ENCODE measurements at places on chromosomes 7 and 10.

DNA sequence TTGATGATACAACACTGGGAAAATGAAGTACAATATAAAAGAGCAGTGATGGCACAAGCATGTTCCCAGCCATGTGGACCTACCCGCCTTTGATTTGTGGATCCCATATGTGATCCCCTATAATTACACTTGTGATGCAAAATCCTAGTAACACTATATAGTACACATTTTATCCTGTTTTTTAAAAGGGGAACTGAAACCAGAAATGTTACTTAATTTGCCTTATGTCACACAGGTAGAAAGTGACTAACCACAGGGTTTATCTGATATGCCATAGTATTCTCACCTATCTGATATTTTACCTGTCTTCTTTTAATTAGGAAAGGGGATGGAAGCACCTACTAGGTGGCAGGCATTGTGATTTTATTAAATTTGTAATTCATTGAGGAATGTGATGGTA, 35.0 kb downstream of the ARMC3 start:
- no peak for DNase-seq

DNA sequence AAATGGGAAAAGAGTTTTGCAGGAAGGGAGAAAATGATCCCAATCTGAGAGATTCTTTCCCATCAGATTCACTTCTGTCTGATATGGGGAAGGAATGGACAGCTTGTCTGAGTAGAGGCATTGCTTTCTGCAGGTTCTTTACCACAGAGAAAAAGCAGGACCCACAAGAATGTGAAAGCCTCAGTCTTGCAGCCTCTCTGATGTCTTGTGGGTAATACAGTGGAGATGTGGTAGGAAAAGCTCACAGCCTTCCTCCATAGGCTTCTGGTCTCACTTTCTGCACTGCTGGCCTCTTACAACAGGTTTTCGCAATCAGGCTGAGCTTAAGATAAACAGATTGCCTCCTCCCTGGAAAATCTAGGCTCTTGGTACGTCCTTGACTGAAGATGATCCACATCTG, 551 bp downstream of the IFIT1 start:
- no peak for DNase-seq

DNA sequence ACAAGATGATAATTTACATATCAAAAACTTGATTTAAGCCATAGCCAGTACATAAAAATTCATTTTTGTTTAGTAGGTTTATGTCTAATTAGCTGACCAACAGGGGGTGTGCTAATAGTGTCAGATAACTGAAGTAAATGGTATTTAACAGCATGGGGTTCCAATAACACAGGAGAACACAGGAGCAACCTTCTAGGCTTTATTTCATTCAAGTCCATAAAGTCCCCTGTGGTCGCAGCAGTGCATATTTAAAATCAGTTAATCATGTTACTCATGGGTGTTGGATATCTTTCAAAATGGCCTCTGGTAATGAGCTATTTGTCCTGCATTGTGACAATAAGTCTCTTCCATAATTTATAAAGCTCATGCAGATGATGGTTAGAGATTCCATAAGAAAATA, 238.6 kb downstream of the CNTNAP2 start:
- no peak for DNase-seq

DNA sequence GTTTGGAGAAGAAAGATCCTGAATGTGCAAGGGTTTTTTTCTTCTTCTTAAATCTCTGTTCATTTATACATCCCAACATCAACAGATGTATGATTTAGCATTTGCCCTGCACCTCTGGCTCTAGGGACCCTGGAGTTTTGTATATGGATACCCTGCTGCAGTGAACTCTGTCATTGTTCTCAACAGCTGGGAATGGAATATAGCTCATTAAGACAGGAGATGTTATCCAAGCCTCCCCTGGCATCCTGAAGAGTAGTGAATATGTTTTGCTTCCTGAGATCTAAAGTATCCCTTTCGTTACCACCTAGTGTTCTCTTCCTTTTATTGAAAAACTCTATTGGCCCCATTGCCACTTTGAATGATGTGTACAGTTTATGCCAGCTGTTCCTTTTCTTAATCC, 275.9 kb downstream of the EXOC4 start:
- DNase-seq = no peak

DNA sequence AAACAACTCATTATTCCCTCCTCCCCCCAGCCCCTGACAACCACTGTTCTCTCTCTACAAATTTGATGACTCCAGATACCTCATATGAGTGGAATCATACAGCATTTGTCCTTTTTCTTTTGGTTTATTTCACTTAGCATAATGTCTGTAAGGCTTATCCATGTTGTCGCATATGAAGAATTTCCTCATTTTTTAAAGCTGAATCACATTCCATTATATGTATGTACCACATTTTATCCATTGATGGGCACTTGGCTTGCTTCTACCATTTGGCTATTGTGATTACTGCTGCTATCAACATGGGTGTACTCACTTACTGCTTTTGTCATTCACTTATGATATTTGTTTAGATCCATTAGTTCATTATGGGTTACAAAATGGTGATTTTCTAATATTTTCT, 112.8 kb downstream of the BUB3 start:
- DNase-seq = no peak

DNA sequence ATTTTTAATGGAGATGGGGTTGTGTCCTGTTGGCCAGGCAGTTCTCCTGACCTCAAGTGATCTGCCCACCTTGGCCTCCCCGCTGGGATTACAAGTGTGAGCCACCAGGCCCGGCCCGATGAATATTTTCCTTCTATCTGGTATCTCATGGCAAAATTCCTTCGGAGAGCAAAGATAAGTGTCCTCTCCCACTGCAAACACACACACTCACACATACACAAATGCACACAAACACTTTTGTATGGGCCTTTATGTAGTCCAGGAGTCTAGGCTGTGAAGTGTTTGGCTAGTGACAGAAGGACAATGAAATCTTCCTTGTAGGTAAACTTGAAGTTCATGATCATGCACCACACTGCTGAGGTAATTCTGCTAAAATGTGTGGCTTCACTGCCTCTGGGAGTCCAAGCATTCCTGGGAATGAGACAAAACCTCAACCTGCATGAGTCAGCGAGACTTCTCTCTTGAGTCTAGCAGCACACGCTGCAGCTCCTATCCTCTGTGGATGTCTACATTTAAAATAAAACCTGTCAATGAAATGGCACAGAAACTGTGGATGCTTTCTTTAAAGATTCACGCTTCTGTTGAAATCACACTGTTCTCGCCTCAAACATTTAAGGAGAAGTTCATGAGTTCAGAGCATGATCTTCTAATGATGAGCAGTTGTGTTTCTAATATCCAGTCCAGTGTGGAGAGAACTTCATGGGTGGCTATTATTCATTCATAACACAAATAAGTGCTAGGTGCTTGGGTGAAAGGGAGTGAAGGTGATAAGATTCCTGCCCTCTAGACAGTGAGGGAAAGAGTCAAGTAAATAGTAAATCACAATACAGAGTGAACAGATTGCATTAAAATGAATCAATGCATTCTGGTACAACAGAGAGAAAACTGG, 96.5 kb downstream of the NRP1 start:
- peak; percentile 86 for DNase-seq

- no peak for DNase-seq
These were observed 481.4 kb downstream of the TYW1 start for GRCh38 chr7:67478066-67478465.

DNA sequence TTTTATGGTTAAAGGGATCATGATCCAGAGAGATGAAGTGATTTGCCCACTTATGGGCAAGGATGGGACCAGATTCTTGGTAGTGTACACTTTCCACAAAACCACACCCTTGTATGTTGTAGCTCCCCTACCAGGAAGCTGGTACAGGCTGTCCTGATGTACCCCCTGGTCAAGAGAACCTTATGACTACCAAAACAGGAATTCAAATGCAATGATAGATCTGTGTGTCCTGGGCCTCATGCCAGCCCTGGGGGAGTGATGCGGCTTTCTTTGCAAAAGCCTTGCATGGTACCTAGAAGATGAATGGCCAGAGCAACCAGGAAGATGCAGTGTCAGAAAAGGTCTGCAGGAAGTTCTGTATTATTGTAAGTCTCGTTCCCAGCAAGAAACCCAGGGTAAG, 94.9 kb upstream of the AGK start:
- no peak for DNase-seq

DNA sequence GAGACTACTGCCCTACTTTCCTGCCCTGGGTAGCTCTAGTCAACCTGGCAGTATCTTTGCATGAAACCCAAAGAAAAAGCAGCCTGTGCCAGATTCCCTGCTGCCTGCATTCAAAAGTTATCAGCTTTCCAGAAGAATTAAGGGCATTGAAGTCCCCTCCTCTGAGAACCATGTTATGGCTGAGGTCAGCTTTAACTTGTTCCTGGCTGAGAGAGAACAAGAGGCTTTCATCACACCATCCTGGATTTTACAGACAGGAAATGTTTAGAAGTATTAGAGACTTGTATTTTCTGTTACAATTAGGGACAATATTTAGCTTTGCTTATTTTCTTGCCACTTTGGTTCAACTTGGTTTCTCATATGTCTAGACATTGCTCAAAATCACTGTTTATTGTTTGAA, 238.8 kb downstream of the ARL4A start:
- no peak for DNase-seq

DNA sequence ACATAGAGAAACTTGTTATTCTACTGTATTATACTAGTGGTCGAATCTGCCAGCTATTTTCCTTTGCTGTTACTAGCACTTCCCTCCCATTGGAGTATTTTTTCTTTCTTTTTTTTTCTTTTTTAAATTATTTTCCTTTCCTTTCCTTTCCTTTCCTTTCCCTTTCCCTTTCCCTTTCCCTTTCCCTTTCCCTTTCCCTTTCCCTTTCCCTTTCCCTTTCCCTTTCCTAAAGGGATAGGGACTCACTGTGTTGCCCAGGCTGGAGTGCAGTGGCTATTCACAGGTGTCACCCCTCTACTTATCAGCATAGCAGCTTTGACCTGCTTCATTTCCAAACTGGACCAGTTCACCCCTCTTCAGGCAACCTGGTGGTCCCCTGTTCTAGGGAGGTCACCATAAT, 212.6 kb upstream of the SP4 start:
- no peak for DNase-seq

GRCh38 chr7:39259391-39260003, 281.8 kb downstream of the POU6F2 start:
- no peak for DNase-seq

- DNase-seq = peak; percentile 6
These were observed 82.3 kb upstream of the GPR26 start for GRCh38 chr10:123583639-123584418.

DNA sequence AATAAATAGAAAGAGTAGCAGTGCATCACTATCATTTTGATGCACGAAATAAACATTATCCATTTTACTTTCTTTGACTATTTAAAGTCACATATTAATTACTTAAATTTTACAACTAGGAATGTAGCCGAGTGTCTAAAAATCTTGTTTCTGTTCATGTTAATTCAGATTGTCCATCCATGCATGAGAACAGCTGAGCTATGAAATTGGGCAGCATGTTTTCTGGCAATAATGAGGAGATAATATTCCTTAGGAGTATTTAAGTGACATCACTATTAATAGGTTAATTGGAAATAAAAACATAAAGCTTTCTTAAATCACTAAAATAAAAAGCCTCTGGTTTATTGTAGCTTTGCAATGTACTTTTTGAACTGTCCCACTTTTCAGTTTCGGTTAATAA, 293.8 kb downstream of the PHTF2 start:
- DNase-seq = no peak

DNA sequence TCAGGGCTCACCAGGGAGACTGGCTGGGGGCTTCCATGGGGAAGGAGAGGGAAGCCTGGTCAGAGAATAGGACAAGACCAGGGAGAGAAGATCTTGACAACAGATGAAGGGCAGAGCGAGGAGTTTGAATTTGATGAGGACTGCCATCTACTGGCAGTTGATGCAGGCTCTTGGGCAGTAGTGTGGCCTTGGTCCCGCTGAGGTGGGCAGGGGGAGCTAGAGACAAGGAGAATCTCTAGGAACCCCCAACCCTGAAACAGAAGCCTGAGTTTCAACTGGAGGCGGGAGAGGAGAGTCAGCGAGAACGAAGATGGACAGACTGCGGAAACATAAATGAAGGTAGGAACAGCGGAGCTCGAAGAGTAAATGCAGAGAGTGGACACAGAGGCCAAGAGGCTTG, 81.0 kb downstream of the PPP1R3C start:
- DNase-seq = no peak

- no peak for DNase-seq
These were observed 171.4 kb upstream of the NUPR2 start for GRCh38 chr7:56287429-56288138.

GRCh38 chr7:131957338-131958020, 401.1 kb upstream of the PODXL start:
- DNase-seq = no peak

DNA sequence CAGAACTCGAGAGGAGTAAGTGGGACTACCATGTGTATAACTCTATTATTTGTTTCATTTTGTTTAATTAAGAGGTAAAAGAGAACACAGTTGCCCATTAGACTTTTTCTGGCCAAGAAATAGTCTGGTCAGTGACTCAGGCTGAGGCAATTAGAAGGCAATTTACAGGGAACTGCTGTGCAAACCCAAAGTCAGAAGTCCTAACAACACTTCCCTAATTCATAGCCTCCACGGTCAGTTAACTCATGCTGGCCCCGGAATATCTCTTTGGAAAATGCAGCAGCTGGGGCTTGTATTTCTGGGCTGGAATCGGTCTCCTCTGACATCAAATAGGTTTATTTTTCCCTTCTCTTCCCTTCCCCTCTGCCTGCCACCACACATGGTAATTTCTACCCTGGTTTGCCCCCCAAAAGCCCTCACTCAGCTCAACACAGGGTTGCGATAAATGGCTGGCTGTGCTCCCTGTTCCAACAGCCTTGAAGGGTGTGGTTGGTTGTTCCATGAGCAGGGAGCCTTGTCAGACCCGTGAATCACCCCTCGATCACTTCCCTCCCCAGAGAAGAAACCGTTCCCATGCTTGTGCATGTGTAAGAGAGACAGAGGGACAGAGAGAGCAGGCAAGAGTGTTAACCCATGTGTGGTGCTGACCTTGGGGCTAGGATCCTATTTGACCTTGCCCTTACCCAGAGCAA, 5.3 kb downstream of the SH3PXD2A start:
- DNase-seq = peak; percentile 46

DNA sequence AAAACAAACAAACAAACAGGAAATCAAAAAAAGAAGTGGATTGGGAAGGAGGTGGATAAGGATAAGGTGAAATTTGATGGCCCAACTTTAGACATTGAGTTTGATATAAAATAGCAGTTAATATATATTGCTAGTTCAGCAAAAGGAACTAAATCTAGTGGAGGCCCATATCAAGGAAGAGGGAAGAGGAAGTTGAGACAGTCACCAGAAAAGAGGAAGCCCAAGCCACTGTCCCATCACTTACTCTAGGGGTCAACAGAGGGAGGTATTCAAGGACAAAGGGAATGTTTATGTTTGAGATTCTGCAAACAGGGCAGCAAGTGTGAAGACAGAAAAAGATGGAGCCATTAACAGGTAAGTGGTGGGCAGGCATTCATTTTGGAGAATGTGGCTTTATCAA, 3.7 kb downstream of the LAMTOR4 start:
- no peak for DNase-seq

- DNase-seq = no peak
These were observed 167.0 kb downstream of the SFMBT2 start for GRCh38 chr10:7243873-7244272.

GRCh38 chr10:75408509-75408875, 6.9 kb upstream of the ZNF503 start:
- DNase-seq = no peak

Measured in epithelial cell of prostate (primary cell).